ENCODE measurements at places on chromosomes 11 and 22.

DNA sequence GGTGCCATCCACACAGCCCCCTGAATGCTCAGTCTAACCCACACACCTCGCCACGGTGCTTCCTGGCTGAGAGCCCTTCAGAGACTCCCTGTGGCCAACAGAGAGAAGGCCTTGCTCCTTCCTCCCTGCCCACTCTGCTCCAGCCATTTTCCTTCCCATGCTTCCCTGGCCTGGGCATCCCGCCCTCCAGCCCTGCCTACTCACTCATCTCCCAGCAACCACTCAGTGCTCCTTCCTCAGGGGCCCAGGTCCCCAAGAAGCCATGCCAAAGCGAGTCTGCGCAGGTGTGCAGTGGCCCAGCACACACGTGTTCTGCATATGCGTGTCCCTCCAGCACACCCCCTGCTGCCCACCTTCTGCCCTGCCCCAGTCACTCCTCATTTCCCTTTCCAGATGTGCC lies 56.4 kb downstream of the NECTIN1 start:
- DNase-seq: no peak

DNA sequence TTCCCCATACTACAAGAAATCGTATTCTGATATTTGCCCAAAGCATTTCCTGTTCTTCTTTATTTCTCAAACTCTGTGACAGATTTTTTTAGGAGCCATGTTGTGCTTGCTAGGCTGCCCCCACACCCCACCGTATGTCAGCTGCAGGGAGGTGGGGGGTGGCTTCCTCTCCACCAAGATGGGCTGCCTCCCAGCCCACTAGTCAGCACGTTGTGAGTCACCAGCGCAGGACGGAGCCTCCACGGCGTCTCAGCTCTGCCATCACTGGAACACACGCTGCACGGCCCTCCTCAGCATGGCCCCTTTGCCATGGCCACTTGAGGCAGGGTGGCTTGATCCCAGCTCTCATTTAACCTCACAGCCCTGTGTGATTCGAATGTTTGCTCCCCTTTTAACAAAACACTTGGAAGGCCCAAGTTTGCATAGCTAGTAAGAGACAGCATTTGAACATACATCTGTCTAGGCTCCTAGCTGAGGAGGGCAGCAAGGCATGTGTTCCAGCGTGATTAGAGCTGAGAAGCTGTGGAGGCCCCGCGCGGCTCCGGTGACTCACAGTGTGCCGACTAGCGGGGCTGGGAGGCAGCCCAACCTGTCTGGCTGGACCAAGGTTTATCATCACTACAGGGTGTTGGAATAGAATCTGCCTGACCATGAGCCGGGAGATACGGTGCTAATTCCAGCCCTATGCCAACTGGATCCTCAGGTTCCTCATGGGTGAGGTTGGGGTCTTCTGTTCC lies 180.7 kb upstream of the NCAM1 start:
- DNase-seq: no peak

DNA sequence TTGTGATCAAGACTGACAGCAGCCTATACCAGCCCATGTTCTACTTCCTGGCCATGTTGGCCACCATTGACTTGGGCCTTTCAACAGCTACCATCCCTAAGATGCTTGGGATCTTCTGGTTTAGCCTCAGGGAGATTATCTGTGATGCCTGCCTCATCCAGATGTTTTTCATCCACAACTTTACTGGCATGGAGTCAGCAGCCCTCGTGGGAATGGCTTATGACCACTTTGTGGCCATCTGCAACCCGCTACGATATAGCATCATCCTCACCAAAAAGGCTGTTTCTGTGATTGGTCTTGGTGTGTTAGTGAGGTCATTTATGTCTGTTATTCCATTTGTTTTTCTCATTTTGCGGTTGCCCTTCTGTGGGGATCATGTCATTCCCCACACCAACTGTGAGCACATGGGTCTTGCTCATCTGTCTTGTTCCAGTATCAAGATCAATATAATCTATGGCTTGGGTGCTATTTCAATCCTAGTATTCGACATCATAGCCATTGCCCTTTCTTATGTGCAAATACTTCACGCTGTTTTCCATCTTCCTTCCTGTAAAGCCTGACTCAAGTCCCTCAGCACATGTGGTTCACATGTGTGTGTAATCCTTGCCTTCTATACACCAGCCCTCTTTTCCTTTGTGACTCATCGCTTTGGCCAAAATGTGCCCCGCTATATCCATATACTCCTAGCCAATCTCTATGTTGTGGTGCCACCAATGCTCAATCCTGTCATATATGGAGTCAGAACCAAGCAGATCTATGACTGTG lies 23.6 kb downstream of the OR52E1 start:
- no peak for DNase-seq

- no peak for DNase-seq
Measured at GRCh38 chr11:33094157-33094556, 54.8 kb downstream of the TCP11L1 start.

DNA sequence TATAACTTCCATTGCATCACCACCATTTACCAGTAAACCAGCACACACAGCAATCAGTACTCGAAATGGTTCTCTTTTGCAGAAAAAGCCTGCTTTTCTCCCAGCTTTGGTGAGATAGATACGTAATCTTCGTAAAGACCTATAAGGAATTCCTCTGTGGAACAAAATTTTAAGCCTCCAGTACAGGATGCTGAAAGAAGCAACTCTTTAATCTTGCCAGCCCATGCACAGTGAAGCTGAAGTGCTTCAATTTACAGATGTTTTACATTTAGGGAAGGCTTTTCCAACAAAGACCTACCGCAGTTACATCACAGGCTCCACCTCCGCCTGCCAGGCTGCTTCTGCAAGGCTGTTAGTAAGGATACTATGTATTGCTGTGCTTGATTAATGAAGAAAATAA lies 1.9 kb downstream of the ELMOD1 start:
- no peak for DNase-seq

DNA sequence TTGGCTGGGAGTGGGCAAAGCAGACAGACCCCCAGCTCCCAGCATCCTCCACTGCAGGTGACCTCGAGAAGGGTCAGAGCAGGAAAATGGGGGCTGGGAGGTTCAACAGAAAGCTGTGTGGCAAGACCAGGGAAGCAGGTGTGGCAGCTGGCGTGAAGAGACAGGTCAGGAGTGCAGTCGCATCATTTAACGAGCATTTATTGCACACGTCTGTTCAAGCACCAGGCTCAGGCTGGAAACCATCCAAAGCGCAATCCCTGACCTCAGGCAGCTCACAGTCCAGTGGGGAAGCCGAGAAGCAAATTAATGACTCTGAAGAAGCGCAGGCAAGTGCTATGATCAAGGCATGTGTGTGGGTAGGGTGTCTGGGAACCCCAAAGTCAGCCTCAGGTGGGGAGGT lies 7.4 kb downstream of the SLC25A45 start:
- no peak for DNase-seq

GRCh38 chr11:123122852-123123251 lies 60.9 kb upstream of the HSPA8 start:
- DNase-seq: no peak

DNA sequence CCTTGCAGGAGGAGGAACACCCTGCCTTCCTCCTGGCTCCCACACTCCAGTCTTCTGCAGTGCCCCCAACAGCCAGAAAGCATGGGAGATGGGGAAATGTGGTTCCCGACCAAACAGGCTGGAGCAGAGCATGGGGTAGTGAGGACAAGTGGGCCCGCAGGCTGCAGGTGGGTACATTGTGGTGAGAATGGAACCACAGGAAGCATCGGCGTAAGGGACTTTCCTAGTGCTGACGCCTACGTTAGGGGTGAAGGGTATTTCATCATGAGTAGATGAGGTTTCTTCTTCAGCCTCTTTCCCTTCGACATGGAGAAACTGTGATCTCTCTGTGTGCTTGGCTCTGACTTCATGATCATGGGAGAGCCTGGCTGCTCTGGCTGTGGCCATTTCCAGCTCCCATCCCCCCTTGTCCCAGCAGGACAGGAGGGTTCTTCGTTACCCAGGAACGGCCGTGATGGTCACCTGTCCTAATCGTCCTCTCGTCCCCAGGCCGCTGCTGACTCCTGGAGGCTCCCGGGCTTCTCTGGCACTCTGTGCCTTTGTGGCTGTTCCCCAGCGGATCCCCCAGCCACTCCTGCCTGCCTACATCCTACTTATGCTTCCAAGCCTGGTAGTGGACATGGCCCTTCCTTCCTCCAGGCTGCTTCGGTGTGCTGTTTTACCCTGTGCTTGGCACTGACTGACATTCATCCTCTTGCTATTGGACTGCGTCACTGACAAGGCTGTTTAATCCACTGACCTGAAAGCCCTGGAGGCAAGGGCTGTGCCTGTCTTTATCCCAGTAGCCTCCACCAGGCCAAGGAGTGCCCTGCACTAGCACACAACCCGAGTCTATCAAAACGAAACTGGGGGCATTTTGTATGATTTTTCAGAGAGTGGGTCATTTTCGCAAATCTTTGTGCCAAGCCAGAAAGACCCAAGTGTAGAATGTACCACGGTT lies 65.2 kb upstream of the CECR2 start:
- no peak for DNase-seq

GRCh38 chr11:43732225-43732624 lies 51.7 kb downstream of the HSD17B12 start:
- DNase-seq: no peak

GRCh38 chr11:35166369-35167360 lies 27.7 kb downstream of the CD44 start:
- DNase-seq: no peak

DNA sequence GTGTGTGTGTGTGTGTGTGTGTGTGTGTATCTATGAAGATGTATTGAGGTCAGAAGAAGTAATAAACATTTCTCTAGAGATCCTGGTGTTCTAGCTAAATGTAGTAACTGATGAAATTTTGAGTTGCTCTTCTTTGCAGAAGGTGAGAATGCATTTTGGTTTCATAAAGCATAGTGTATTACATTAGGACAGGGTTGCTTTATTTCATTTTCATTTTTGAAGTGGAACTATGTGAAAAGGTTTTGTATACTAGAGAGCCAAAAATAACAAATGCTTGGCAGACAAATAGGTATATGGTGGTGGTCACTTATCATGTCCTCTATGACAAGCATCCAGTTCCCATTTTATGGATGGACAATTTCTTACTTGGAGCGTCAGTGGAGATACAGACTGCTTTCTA lies 99.0 kb downstream of the CASP12 start:
- no peak for DNase-seq

- DNase-seq: no peak
Measured at GRCh38 chr22:42270176-42270509, 310 bp downstream of the TCF20 start.

GRCh38 chr11:5690736-5691135 lies 1.1 kb downstream of the TRIM22 start:
- DNase-seq: peak; percentile 49

- DNase-seq: no peak
Measured at GRCh38 chr11:17508306-17508705, 31.7 kb upstream of the ABCC8 start.
